ENCODE measurements at places on chromosomes 6 and 20. TPM values are rescaled to one million over a fixed set of nuclear protein-coding genes. Genes with fewer than 3 reads are reported as not detected.

PHACTR3 gene
- total RNA-seq, result not detected

SLC35D3 gene
- total RNA-seq, result not detected

SLC22A2 gene
- not detected for total RNA-seq

TTLL9 gene
- total RNA-seq, result not detected

ADAM33 gene
- total RNA-seq, result not detected

ME1 gene
- total RNA-seq, result 8.0 TPM

TMEM200A gene
- total RNA-seq, result 0.16 TPM

C20orf144 gene
- not detected for total RNA-seq

GMPR gene
- 102 TPM for total RNA-seq

FAM209B gene
- total RNA-seq, result not detected

DNA sequence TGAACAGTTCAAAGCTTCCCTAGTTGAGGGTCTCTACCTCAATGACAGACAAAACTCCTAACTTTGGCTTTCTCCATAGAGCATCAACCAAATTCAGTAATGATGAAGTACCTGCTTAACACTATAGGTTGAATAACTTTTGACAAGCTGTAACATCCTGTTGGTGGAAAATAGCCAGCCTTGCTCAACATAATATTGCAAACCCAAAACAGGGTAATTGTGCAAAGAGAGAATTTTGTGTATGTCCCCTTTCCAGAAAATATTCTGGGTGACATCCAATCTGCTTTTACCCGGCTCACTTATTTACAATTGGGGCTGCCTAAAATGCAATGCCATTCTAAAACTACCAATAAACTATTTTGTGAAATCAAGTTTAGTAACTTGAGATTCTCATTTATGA is 72.8 kb downstream of the ATXN1 start:
- DNase-seq, result no peak

DNA sequence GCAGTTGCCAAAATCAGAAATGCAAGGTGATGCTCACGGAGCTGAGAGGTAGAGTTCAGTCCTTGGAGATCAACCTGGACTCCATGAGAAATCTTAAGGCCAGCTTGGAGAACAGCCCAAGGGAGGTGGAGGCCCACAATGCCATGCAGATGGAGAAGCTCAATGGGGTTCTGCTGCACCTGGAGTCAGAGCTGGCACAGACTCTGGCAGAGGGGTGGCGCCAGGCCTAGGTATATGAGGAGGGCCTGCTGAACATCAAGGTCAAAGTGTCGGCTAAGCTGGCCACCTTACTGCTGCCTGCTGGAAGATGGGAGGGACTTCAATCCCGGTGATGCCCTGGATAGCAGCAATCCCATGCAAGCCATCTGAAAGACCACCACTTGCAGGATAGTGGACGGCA is 23.9 kb upstream of the FUT9 start:
- no peak for DNase-seq

- no peak for DNase-seq
Observed at GRCh38 chr6:133806382-133807140, 82.4 kb upstream of the TCF21 start.

- DNase-seq, result no peak
Observed at GRCh38 chr20:46899621-46900020, 5.0 kb downstream of the EYA2 start.

DNA sequence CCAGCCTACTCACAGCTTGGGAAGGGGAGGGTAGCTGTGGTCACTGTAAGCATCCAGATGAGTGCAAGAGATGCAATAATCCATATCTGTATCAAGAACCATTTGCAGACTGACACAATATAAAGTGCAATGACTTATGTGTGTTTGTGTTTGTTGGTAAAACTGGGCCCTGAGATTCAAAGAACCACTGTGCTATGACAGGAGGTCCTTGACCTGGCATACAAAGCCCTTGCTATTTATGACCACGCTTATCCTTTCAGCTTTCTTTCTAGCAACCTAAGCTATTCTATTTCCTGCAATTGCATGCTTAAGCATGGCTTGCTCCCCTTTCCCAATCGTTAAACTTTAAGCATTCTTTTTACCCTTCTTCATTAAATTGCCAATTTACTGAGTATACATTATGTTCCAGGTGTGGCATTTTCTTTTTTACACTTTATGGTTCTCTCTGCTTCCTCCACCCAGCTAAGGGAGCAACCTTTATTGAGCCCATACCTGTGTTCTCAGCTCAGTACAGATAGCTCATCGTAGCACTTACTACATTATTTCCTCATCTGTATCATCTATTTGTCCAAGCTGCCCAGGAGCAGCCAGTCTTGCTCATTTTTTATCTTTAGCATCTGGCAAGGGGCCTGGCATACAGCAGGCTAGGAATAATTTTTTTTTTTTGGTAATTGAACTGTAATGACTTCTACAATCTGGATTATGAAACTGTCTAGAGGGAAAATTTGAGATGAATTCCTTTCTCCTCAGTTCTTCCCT is 3.5 kb downstream of the MCUR1 start:
- DNase-seq, result peak; percentile 38

- DNase-seq, result no peak
Observed at GRCh38 chr6:4561773-4562400, 214.3 kb upstream of the CDYL start.

DNA sequence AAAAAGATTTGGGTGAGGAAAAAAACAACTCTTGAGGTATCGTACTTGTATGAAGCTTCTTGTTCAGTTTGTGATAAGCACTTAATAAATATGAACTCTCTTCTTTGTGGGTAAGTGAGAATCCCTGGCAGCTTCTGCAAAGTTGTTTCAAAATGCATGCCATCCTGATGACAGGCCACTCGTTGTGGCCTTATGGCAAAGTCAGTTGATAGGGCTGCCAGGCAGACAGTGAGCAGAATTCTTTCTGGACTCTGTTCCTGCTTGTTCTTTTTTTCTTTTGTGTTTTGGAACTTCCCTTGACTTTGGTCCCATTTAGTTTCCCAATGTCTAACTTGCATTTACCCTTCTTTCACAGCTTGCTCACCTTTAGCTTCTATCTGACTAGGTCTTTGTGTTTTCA is 983.5 kb upstream of the FLRT3 start:
- no peak for DNase-seq

GRCh38 chr6:125197795-125198269 is 44.3 kb downstream of the TPD52L1 start:
- DNase-seq, result no peak

- DNase-seq, result no peak
Observed at GRCh38 chr20:44746367-44747165, 901 bp downstream of the KCNK15 start.

DNA sequence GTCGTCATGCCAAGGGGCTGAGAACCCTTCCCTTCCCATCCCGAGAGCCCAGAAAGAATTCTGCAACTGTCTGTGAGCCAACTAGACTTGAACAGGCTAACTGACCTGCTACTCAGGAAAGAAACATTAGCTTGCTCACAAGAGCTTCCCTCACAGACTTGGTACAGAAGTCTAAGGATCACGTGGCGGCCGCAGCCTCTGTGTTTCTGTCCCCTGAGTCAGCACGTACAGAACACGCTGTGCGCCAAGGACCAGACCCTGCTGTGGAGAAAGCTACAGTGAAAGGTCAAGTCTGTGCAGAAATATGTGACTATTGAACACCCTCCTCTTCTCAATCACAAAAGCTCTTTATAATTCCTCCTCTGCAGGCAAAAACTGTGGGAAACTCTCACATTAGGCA is 151.3 kb upstream of the QKI start:
- peak; percentile 84 for DNase-seq

DNA sequence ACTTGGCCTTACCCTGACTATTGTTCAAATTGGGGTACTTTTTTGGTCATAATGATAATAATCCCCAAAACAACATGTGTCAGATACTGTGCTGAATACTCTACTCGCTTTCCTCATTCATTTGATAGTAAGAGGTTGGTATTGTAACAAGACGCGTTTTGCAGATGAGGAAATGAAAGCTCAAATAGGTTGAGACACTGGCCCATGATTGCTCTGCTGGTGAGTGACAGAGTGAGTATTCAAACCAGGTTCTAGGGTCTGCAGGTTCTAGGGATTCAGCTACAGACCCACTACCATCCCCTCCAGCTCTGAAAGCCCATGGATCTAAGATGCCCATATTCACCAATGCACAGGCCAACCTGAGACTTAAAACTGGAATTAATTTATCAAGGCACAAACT is 1.3 kb upstream of the ENPP4 start:
- DNase-seq, result no peak

GRCh38 chr6:43143235-43144128 is 27.6 kb upstream of the SRF start:
- peak; percentile 78 for DNase-seq

- peak; percentile 76 for DNase-seq
Observed at GRCh38 chr20:3687655-3688054, 5.8 kb upstream of the ADAM33 start.
